ENCODE measurements at places on chromosomes 12 and 14. TPM values are rescaled to one million over a fixed set of nuclear protein-coding genes. Genes with fewer than 3 reads are reported as not detected.

Gene PRH2
- total RNA-seq, result not detected

Gene BHLHE41
- not detected for total RNA-seq

Gene PLEKHG7
- total RNA-seq, result not detected

Gene TAS2R50
- total RNA-seq, result 0.47 TPM

Gene FOXN4
- total RNA-seq, result not detected

Gene IGFBP6
- total RNA-seq, result 1.6 TPM

Gene LRRC10
- not detected for total RNA-seq

Gene GDF3
- not detected for total RNA-seq

Gene SPATS2
- total RNA-seq, result 9.4 TPM

Gene AKAP6
- total RNA-seq, result 1.5 TPM

Gene WSCD2
- total RNA-seq, result not detected

Gene LGMN
- 7.0 TPM for total RNA-seq

Gene KLHL33
- 0.09 TPM for total RNA-seq

Gene DNAI7
- total RNA-seq, result not detected

Gene KRT4
- not detected for total RNA-seq

Gene TAS2R42
- total RNA-seq, result not detected

Gene POLE
- 109 TPM for total RNA-seq
